GM18507 (cell line): ENCODE measurements at places on chromosomes 3 and 15.

DNA sequence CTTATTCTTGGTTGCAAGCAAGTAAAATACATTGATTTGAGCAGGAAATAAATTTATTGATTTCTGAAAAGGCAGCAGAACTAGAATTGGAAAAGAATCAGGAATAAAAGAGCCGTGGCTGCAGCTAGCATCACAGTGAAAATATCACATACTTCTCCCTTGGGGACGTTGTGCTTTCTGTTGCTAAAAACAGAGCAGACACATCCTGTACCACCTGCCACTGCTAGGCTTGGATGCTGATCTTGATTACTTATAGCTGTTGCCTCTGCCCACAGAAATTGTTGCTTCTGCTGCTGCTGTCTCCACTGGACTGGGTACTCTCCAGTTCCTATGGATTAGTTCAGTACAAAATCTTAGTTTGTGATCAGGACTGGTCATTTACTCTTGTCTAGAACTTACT lies 283.8 kb downstream of the C3orf38 start:
- peak; percentile 5 for DNase-seq

DNA sequence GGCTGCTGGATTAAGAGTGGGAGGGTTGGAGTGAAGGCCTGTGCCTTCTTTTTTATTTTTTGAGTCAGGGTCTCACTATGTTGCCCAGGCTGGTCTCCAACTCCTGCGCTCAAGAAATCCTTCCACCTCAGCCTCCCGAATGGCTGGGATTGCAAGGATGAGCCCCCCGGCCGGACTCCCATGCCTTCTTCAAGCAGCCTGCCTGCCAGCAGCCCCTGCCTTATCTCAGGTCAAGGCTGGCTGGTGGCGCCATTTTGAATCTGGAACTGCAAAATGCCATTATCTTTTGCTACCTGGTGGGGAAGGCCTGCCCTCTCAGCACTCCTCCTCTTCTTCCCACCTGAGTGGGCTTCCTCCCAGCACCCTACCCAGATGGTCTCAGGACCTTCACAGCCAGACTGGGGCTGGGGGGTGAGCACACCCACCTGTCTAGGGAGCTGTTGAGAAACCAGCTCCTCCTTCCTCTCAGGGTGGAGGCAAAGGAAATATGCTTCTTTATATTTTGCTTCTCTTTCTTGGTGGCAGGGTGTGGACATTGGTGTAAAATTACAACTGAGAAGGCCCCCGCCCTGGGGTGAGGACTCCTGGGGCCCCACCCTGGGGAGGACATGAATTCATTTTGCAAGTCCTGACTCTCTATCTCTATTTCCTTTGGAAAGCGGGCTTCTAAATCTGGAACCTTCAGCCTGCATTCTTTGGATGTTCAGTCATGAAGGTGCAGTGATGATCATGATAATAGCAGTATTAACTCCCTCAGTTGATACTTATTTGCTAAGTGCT lies 7.7 kb upstream of the FLNB start:
- DNase-seq, result no peak

DNA sequence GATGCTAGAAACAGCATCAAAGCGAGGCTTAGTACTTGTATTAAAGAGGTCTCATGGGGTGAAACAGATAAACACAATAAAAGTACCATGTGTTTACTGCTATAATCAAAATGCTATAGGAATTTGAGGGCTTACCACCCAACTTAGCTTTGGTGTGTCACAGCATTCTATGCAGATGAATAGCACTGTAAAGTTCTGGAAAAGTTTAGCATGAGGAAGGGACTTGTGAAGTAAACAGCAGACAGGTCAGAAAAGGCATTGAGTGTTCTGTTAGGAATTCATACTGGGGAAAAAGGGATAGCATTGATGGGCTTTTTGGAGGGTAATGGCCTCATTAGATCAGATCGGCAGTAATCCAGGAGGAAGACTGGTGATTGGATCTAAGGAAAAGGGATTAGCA lies 505.3 kb downstream of the NLGN1 start:
- DNase-seq, result no peak

- DNase-seq, result no peak
These were observed 53.3 kb downstream of the PPP2R3A start for GRCh38 chr3:136018876-136019275.

- no peak for DNase-seq
These were observed at the start of gene GNB5 for GRCh38 chr15:52191207-52191606. TSS of gene GNB5 (minus strand) at chr15:52191392. CDS start at chr15:52184676, 6,716 bp downstream.

DNA sequence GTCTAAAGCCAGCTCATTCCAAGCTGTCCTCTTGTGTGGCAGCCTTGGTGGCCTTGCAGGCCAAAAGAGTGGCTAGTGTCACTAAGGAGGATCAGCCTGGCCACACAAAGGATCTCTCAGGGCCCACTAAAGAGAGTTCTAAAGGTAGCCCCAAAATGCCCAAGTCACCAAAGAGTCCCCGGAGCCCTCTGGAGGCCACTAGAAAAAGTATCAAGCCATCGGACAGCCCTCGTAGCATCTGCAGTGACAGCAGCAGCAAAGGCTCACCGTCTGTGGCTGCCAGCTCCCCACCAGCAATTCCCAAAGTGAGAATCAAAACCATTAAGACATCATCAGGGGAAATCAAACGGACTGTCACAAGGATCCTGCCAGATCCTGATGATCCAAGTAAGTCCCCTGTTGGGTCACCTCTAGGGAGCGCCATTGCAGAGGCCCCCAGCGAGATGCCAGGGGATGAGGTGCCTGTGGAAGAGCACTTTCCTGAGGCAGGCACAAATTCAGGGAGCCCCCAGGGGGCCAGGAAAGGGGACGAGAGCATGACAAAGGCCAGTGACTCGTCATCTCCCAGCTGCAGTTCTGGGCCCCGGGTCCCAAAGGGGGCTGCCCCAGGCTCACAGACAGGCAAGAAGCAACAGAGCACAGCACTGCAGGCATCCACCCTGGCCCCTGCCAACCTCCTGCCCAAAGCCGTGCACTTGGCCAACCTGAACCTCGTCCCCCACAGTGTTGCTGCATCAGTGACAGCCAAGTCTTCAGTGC lies 33.5 kb upstream of the ALPK3 start:
- DNase-seq, result no peak

DNA sequence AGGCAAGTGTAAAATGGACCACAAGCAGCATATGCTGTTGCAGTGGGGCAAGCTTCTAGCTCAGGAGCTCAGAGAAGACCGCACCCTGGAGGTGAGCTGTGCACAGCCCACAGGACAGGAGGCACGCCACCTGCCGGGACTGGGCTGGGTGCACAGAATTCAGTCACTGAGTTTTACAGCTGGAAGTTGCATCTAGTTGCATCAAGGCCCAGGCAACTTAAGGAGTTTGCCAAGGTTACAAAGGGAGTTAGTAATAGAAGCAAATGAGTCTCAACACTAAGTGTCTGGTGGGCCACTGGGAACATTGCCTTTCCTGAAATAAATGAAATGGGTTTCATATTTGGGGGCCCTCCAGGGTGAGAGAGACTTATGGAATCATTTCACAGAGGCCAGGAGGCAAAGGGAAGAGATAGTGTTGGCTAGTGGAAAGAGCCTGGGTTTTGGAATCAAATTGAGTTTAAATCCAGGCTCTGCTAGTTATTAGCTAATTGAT lies 36.0 kb upstream of the TIMP4 start:
- DNase-seq, result no peak

DNA sequence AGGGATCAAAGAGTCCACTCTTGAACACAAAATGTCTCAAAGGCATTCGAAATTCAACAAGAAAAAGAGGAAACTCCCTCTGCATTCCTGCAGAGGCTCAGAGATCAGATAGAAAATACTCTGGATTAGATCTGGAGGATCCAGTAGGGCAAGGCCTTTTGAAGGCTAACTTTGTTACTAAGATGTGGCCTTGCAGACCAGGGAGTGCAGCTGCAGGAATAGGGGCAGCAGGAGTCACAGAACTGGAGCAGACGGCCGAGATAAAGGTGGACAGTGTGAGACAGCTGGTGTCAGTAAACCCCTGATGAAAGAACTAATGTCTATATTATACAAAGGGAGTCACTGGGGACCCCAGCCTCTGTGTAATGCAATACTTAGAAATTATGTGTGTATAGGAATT lies 84.5 kb upstream of the PLSCR4 start:
- no peak for DNase-seq

- no peak for DNase-seq
These were observed 34.9 kb downstream of the ABHD2 start for GRCh38 chr15:89123181-89123525.

DNA sequence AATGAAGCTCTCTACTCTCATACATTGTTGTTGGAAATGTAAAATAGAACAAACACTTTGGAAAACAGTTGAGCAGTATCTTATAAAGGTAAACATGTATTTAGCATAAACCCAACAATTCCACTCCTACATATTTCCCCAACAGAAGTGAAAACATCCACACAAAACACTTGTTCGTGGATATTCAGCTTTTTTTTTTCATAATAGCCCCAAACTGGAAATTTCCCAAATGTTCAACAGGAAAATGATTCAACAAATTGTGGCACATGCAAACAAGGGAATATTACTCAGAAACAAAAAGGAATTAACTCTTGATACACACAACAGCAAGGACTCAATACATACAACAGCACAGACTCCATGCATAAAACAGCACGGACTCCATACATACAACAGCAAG lies 28.5 kb downstream of the RFTN1 start:
- no peak for DNase-seq

DNA sequence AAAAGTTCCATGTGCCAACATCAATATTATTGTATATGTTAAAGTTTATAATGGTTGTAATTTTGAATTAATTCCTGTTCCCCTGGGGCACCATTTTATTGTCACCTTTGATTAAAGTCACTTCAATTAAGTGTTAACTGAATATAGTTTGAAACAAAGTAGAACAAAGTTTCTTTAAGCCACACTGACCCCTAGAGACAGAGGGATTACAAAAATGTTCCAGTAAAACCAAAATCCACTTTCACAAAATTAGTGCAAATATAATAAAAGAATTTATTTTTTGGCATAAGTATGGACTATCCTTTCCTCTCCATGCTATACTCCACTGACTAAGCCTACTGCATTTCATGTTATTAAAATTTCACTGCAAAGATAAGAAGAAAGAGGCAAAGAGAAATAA lies 123.9 kb downstream of the ZMAT3 start:
- DNase-seq, result no peak

- no peak for DNase-seq
These were observed 33.9 kb downstream of the OXNAD1 start for GRCh38 chr3:16298891-16299290.
